ENCODE measurements at places on chromosomes 6 and 20.

- DNase-seq = no peak
Observed at GRCh38 chr6:3732345-3733141, 19.0 kb downstream of the PXDC1 start.

DNA sequence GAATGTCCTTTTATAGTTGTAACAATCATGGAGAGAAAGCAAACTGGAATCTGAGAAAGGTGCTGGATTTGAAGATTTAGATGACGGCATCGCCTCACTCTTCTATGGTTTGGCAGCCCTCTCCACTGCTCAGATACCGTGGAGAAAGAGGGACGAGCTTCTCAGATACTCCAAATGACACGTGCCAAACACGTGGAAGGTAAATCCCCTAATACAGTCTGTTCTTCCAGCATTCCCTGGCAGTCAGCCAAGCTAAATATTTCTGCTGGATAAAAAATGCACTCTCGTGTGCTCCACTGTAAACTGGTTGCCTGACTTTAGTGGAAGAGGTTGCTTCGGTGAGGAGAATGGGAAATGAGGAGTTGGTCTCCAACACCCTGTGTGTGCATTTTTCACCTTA is 16.7 kb upstream of the PRDM1 start:
- DNase-seq = no peak

DNA sequence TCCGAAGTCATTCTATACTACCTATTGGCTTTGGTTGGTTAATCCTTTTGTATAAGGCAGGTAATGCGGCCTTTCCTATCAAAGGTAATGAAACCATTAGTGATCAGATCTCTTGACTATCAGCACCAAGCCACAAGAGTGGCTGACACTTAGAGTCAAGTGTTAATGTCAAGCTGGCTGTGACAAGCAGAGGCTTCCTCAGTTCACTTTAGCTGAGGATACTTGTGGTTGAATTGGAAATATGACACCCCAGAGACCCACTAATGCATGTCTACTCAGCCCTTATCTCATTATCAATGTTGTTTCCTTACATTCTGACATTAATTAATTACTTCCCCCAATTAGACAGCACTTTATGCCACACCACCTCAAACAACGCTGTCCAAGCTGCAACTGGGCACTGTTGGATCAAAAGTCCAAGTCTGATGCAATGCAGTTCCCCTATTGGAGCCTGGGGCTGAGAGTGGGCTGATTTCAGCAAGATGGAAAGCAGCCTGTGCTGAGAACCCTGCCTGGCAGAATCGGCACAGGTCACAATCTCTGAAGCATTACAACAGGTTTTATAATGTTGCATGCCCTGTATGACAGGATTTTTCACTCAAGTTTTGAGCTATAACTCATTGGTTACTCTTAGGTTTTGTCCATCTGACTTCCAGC is 273.5 kb downstream of the COL12A1 start:
- DNase-seq = no peak

- no peak for DNase-seq
Observed at GRCh38 chr6:52516943-52517342, 59.9 kb downstream of the TRAM2 start.

DNA sequence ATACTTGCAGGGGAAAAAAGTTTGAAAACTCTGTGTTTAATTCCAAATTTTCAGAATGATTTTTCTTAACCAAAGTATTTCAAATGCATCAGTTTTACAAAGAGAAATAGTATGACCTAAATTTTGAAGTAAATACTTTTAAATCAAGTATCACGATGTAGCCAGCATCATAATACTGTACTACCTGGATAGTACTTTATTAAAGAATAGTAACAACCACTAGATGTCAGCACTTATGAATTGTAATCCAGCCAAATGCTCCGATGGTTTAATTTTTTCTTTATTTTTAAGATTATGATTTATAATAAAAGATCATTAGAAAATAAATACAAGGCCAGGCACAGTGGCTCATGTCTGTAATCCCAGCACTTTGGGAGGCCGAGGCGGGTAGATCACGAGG is 37.2 kb upstream of the HACE1 start:
- no peak for DNase-seq

DNA sequence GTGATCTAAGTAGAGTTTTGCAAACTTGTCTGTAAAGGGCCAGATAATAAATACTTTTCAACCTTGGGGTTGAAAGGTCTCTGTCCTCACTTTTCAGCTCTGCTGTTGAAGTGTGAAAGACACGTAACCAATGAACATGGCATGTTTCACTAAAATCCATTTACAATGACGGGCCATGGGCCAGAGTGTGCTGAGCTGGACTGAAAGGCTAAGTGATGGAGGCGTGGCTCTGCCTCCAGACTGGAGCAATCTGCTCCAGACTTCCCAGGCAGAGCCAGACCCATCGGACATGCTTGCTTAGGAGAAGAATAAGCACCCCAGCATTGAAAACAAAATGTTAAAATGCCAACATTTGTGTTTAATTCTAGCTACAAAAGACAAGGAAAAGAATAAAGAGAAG is 41.4 kb downstream of the SCAND1 start:
- DNase-seq = no peak

- no peak for DNase-seq
Observed at GRCh38 chr6:55902796-55903195, 27.4 kb upstream of the BMP5 start.
